ENCODE measurements at places on chromosomes 5 and 9. TPM values are rescaled to one million over a fixed set of nuclear protein-coding genes. Genes with fewer than 3 reads are reported as not detected.

The PELO gene
- 75.3 TPM for total RNA-seq

The KIF20A gene
- 80.8 TPM for total RNA-seq

The ANKRA2 gene
- total RNA-seq = 12.8 TPM

The CCL28 gene
- total RNA-seq = 0.05 TPM

The NPR3 gene
- 56.0 TPM for total RNA-seq
